HepG2 (cell line): ENCODE measurements at places on chromosomes 5 and 9.

DNA sequence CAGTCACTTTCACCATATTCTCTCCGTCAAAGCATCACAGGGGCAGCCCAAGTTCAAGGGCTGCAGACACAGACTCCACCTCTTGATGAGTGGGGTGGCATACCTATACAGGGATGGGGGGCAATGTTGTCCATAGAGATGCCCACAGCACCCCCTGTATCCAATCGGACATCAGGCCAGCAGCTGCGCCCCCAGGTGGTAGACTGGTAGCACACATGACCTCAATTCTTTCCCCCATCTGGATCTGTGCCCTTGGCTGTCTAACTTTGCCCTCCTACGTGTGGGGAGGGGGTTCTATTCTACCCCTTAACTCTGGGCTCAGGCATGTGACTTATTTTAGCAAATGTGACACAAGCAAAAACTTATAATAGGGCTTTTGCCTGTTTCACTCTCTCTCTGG is 84.0 kb upstream of the SLC25A48 start:
- DNase-seq, result no peak

DNA sequence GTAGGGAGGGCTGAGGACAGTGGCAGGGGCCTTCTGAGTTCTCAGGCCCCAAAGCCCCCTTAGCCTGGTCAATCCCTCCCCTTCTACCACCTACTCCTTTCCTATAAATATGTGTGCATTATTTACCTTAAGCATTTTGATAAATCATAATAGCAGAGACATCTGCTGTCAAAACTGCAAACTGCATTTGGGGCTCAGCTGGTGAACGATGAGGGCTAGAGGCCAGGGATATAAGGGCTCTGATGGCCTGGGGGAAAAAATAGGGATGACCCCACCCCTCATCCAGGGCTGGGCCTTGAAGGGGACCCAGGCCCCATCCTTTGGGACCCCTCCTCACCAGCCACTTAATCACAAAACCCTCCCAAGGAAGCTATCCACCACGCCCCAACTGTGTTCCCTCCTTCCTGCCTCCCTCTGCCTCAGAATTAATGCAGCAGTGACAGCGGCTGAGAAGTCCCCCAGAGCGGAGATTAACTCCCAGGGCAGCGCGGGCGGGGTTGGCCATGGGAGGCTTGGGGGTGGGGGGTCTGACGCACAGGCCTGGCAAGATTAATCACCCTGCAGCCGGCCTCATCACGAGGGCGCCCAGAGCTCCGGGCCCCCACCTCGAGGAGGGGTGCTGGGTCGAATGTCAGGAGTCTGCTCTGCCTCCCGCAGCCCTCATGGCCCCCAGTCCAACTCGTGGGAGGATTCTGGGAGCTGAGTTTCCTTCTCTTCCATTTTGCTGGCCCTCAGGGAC is 42.1 kb downstream of the CXXC5 start:
- DNase-seq, result no peak

GRCh38 chr5:168925160-168925559 is 346.0 kb upstream of the PANK3 start:
- no peak for DNase-seq

- no peak for DNase-seq
Observed at GRCh38 chr5:6246820-6247437, 131.4 kb downstream of the MED10 start.

DNA sequence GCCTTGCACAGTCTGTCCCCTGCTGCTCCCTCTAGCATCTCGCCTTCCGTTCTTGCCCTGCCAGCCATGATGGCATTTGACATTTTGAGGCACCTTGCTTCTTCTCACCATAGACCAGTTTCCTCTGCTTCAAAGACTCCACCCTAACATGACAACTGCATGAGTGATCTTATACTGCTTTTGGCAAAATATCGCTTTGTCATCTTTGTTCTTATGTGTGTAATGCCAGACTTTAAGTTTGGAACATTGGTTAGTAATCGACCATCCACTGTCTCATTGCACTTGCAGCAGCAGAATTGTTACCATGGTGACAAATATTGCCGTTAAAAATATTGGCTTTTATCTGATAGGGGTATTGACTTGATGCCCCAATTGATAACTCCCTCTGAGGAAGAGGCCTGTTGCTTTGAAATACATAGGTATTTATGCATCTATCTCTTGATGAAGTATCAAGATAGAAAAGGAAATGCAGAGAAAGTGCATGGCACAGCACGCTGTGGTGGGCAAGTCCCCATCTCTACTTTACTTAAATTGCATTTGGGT is 6.8 kb downstream of the GARIN3 start:
- no peak for DNase-seq

- DNase-seq, result peak; percentile 15
Observed at GRCh38 chr5:116652903-116653302, 78.3 kb upstream of the SEMA6A start.

GRCh38 chr5:148791696-148792095 is 34.7 kb upstream of the ADRB2 start:
- no peak for DNase-seq

DNA sequence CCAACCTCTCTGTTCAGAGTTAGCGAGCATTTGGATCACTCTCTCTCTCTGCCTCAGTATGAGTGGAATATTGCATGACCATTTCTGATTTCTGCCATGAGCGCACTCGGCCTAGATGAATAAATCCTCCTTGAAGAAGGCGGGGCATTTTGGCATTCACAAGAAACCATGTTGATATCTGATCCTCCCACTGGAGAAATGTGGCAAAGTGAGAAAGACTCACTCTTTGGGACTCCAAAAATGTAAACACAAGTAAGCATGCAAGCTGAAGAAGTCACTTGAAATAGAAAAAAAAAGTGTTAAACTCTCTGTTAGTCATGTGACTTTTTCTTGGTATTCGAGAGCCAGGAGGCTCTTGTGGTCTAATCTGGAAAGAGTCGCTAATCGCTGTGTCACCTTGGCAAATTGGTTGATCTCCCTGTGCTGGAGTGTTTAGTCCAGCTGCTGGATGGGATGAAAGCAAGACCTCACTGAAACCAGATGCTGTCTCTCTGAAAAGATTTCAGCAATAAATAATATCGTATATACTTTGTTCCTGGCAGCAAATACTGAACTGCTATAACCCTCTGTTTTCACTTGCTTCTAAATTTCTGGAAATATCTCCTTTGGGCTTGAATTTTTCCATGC is 95.5 kb downstream of the GHR start:
- no peak for DNase-seq

GRCh38 chr9:20994486-20994885 is 37.0 kb downstream of the HACD4 start:
- no peak for DNase-seq

DNA sequence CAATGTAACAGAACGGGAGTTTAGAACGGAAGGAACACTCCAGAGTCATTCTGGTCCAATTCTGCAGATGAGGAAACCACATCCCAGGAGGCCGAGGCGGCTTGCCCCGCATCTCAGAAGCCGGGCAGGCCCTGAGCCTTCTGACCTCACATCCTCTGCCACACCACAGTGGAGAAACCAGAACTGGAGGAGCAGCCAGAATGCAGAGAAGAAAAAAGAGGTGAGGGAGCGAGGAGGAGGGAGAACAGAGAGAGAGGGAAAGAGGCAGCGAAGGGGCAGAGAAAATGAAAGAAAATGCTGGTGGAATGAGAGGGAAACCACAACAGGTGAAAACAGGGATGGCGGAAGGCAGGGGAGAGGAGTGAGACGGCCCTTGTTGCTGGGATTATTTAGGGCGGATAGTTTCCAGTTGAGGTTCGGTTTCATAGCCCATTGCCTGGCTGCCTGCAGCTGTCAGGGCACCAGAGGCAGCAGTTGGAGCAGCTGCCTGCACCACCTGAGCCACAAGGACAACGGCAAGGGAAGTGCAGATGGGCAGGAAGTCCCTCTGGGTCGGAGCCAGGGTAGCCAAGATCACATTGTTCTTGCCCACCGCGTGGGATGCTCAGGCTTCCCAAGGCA is at the start of gene HMHB1:
Gene HMHB1, plus strand, starts transcription at position 77 of the 621 bp plus-strand sequence.
- DNase-seq, result no peak

- DNase-seq, result no peak
Observed at GRCh38 chr5:101894985-101895384, 401.1 kb downstream of the SLCO4C1 start.

GRCh38 chr5:39755452-39755851 is 330.7 kb upstream of the DAB2 start:
- no peak for DNase-seq

DNA sequence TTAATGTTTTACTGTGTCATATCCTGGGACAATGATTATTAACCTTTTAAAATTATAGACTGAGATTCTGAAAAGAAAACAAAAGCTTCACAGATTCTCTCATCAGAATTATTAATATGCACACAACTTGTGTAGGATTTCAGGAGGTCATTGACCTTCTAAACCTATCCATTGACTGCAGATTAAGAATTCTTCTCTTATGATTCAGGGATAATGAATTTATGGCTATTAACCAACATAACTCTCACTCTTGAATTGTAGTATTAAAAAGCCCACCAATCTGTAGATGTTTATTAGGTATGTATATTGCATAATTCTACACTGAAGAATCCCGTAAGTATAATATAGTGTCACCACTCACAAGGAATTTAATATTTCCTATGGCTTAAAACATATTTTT is 179.8 kb downstream of the PBX3 start:
- no peak for DNase-seq
